ENCODE measurements at places on chromosomes 12 and 14.
A peak's percentile ranks its signal among the peaks of the same experiment; 100 is the strongest.

DNA sequence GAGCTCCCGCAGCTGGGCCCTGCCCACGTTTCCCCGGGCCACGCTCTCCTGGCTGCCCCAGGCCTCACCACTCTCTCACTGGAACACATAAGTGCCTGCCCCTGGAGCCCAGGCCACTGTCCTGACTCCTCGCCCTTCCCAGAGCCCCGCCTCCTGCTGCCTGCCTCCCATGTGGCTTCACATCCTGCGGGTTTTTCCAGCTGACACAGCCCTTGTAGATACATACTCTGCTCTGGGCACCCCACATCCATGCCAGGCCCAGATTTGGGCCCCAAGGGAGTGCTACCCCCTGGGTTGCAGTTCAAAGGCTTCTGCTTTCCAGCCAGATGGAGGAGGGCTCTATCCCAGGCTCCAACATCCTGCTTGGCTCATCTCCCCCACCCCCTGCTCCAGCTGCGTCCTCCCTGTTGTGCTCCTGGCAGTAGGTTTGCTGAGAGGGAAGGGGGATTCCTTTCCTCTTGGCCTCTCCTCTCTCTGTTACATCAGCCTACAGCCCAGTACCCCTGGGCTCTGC, 60.1 kb downstream of the TSPAN9 start:
- no peak overlapping the region for H3K4me3 ChIP-seq
- DNase-seq = no peak
- no peaks in the 10 kb centered on the region for H3K27me3 ChIP-seq
- no peak overlapping the region for H3K27ac ChIP-seq
- H3K4me1 ChIP-seq = peaks cover 25% of the 10 kb centered on the region

DNA sequence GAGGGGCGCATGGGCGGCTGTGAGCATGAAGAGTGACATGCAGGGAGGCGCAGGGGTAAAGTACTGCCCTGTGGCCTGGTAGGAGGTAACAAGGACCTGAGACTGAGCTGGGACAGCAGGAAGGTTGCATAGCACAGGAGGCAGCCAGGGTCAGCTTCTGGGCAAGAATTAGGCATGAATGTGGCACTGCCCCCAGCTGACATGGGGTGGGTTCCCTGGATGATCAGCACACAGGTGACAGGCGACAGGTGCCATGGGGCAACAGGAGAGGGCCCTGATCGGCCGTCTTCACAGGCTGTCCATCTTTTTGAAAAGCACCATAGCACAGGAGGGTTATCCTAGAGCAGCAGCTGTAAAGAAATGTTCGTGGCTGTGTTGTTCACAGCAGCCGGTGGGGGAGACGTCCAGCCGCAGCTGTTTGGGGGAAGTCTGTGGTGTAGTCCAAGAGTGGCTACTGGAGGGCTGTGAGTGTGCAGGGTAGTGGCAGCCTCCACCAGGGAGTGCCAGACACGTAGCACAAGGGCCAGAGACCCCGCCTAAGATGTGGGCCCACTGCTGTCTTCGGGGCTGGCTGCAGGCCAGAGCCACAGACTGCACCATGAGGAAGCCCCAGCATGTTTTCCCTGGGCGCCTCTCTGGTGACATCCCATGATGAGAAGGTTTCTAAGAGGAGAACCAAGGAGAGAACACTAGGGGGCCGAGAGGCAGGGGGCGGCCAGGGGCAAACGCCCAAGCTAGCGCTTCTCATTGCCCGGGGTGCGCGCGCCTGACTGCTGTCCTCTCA, 8.4 kb downstream of the CLBA1 start:
- H3K27me3 ChIP-seq = no peaks in the 10 kb centered on the region
- H3K4me3 ChIP-seq = no peak overlapping the region
- peaks cover 24% of the 10 kb centered on the region for H3K36me3 ChIP-seq
- H3K4me1 ChIP-seq = no peaks in the 10 kb centered on the region
- no peak overlapping the region for H3K27ac ChIP-seq

DNA sequence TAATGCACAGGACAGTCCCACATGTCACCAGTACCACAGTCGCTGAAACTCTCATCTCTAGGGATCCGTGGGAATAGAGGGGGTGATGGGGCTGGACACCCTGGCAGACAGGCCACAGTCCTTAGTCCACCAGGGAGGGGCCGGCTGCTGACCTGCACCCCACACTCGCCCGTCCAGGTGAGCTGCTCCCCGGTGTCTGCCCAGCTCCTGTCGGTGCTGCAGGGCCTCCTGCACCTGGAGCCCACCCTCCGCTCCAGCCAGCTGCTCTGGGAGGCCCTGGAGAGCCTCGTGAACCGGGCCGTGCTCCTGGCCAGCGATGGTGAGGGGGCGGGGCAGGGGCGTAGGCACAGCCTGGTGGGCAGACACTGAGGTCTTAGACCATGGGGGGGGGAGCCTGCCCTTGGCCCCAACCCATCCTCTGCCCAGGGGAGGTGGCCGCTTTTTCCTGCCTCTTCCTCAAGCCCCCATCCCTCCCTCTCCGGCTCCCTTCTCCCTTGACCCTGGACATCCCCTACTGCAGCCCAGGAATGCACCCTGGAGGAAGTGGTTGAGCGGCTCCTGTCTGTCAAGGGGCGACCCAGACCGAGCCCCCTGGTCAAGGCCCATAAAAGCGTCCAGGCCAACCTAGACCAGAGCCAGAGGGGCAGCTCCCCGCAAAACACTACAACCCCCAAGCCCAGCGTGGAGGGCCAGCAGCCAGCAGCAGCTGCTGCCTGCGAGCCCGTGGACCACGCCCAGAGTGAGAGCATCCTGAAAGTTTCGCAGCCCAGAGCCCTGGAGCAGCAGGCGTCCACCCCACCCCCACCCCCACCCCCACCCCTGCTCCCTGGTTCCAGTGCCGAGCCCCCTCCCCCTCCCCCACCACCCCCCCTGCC, 17.1 kb upstream of the ADSS1 start:
- no peaks in the 10 kb centered on the region for H3K27me3 ChIP-seq
- H3K27ac ChIP-seq = no peak overlapping the region
- DNase-seq = no peak
- no peak overlapping the region for H3K4me3 ChIP-seq
- H3K4me1 ChIP-seq = peaks cover 3% of the 10 kb centered on the region

- H3K27me3 ChIP-seq = peaks cover 91% of the 10 kb centered on the region
- H3K4me3 ChIP-seq = no peak within 1 kb of the TSS
- peak within 1 kb of the TSS; percentile 83 for H3K27ac ChIP-seq
- no peak for DNase-seq
- H3K36me3 ChIP-seq = peaks cover 38% of the 10 kb centered on the region
- peaks cover 18% of the 10 kb centered on the region for H3K4me1 ChIP-seq
These were observed at the start of gene DLK1 for GRCh38 chr14:100726550-100727085. Gene DLK1, plus strand, starts transcription at chr14:100726892. Its CDS starts 177 bp downstream, at chr14:100727069.

DNA sequence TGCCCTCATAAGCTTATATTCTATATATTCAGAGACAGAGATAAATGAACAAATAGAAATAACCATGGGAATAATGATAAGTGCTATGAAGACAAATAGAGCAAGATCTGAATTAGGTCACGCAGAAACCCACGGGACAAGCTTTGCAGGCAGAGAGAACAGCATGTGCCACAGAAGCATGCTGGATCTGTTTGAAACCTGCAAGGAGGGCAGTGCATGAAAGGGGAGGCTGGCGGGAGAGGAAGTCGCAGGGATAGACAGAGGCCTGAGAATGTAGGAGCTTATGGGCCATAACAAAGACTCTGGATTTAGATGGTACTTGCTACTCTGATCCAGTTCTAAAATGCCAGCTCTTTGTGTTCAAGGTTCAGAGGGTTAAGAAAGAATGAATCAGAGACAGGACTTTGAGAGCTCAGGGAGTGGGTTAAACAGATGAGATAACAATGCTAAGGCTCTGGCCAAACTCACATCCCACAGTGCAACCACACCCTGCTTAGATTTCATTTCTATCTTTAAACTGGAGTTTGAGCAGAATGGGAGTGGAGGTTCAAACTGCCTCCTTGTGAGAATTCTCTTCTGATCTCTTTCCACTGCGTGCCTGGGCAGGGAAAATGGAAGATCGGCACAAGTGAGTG, 49.2 kb upstream of the PPP1R12A start:
- no peak overlapping the region for H3K27ac ChIP-seq
- no peaks in the 10 kb centered on the region for H3K4me1 ChIP-seq
- no peak for DNase-seq
- no peak overlapping the region for H3K4me3 ChIP-seq

DNA sequence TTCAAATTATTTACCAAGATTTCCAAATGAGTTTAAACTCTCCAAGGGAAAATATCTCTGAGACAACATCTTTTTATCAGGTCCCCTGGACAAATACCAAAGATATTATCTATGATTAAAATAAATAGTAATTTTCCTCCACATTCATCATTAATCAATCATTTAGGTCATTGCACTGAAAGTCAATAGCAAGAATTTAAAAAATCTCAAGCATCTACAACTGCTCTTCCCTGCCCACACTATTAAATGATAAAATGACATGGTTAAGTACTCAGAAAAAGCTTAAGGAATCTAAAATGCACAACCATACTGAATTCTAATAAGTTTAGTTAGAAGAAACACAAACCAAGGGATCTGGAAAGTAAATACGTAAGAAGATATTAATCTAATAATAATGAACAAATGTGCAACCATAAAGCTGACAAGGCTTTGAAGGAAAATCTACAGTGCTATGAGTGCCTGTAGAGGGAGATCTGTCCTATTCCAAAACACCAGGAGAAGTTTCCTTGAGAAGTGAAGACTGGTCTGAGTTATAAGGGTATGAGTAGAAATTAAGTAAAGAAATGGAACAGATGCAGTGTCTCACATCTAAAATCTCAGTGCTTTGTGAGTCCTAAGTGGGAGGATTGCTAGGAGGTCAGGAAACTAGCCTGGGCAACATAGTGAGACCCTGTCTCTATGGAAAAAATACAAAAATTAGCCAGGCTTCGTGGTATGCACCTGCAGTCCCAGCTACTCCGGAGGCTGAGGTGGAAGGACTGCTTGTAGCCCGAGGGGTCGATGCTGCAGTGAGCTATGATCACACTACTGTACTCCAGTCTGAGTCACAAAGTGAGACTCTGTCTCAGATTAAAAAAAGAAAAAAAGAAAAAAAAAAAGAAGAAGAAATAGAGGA, 19.2 kb downstream of the INTS13 start:
- H3K4me3 ChIP-seq = no peak overlapping the region
- H3K4me1 ChIP-seq = no peaks in the 10 kb centered on the region
- peaks cover 8% of the 10 kb centered on the region for H3K36me3 ChIP-seq

DNA sequence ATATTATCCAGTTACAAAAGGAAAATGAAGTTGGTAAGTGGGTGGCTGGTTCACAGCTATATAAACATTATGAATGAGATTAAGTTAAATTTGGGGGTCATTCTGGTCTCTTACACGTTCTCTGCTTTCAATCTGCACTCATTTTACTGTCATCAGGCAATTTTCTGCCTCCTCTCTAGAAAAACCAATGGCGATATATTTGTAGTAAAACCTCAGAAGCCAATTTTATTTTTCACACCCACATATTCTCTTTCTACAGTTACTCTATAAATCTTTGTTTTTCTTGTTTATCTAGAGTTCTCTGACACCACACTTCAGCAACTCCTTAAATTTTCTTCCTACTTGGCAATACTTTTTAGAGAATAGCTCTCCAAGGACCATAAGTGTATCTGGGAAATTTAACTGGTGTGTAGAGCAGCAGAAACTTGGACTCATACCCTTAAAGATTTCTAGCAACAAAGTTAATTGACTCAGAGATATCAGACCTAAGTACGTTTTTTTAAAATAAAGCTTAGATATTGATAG, 926.9 kb downstream of the TMTC2 start:
- no peaks in the 10 kb centered on the region for H3K27me3 ChIP-seq
- H3K27ac ChIP-seq = no peak overlapping the region
- no peak overlapping the region for H3K4me3 ChIP-seq
- no peaks in the 10 kb centered on the region for H3K4me1 ChIP-seq

GRCh38 chr12:48824112-48824511, 5.8 kb downstream of the CACNB3 start:
- H3K4me3 ChIP-seq = no peak overlapping the region
- no peaks in the 10 kb centered on the region for H3K27me3 ChIP-seq
- peaks cover 12% of the 10 kb centered on the region for H3K4me1 ChIP-seq
- H3K36me3 ChIP-seq = peaks cover 71% of the 10 kb centered on the region
- H3K27ac ChIP-seq = no peak overlapping the region

DNA sequence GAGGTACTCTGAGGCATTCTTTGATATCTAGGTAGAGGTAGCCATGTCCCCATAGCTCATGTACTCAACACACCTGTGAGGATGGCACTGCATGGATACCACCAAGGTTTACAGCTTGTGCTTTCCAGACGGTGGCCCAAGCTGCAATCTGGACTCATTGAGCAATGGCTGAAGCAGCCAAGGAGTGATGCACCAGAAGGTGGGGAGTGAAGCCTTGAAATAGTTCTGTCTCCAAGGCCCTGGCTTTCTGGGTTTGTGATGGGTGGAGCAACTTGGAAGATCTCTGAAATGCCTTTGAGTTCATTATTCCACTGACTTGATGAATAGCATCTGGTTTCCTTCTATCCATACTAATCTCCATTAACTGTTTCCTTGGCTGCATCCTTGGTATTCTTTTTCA, 290.0 kb upstream of the NOVA1 start:
- H3K27ac ChIP-seq = no peak overlapping the region
- no peak for DNase-seq

DNA sequence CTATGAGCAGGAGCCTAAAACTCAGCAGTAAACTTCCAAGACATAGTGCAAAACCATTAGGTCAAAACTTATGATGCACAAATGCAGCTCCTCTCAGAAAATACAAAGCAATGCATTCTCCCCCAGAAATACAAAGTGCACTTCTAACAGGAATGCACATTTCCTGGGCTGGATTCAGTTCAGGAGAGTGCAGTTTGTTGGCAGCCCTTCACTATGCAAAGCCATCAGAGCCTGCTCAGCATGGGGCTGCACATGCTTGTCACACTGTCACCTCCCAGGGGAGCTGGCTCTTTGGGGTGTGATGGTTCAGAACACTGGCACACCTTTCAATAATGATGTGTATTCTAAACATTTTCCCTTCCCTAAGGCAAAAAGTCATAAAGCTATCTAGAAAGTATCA, 110.4 kb downstream of the KCNK10 start:
- no peak overlapping the region for H3K27ac ChIP-seq
- H3K4me3 ChIP-seq = no peak overlapping the region
- no peak for DNase-seq
- H3K27me3 ChIP-seq = no peaks in the 10 kb centered on the region

- no peak overlapping the region for H3K4me3 ChIP-seq
- H3K4me1 ChIP-seq = peaks cover 7% of the 10 kb centered on the region
- no peak for DNase-seq
- H3K27ac ChIP-seq = peak overlapping the region; percentile 97
- H3K36me3 ChIP-seq = peaks cover 33% of the 10 kb centered on the region
These were observed 30.8 kb downstream of the COA8 start for GRCh38 chr14:103593577-103593976.

DNA sequence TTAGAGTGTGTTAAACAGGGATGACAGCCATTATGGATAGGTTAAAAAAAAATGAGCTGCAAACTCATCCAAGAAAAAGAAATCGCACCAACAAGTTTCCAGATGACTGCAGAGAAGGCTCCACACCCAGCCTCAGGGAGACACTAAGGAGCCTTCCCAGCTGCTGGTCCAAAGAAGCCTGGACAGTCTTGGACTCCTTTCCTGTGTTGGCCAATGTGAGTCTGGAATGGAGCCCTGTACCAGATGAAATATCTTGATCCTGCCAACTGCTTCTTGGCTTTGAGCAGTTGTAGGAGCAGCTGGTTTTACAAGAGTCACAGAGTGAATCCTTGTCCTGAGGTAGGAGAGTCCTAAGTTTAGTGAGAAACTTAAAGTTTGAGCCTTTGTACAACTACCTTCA, 44.5 kb downstream of the SLC38A1 start:
- peaks cover 97% of the 10 kb centered on the region for H3K36me3 ChIP-seq
- peaks cover 1% of the 10 kb centered on the region for H3K4me1 ChIP-seq
- DNase-seq = no peak
- H3K27ac ChIP-seq = no peak overlapping the region
- no peak overlapping the region for H3K4me3 ChIP-seq
- no peaks in the 10 kb centered on the region for H3K27me3 ChIP-seq

All from neuronal stem cell (in vitro differentiated cells).